ENCODE measurements at places on chromosomes 5 and 9.
A peak's percentile ranks its signal among the peaks of the same experiment; 100 is the strongest.

GRCh38 chr5:151947931-151948608 lies 23.4 kb upstream of the GLRA1 start:
- no peak for DNase-seq

- peak; percentile 63 for DNase-seq
These were observed 61.6 kb upstream of the C9orf72 start for GRCh38 chr9:27634879-27635278.

- DNase-seq = no peak
These were observed 124.4 kb upstream of the C6 start for GRCh38 chr5:41337724-41338123.

DNA sequence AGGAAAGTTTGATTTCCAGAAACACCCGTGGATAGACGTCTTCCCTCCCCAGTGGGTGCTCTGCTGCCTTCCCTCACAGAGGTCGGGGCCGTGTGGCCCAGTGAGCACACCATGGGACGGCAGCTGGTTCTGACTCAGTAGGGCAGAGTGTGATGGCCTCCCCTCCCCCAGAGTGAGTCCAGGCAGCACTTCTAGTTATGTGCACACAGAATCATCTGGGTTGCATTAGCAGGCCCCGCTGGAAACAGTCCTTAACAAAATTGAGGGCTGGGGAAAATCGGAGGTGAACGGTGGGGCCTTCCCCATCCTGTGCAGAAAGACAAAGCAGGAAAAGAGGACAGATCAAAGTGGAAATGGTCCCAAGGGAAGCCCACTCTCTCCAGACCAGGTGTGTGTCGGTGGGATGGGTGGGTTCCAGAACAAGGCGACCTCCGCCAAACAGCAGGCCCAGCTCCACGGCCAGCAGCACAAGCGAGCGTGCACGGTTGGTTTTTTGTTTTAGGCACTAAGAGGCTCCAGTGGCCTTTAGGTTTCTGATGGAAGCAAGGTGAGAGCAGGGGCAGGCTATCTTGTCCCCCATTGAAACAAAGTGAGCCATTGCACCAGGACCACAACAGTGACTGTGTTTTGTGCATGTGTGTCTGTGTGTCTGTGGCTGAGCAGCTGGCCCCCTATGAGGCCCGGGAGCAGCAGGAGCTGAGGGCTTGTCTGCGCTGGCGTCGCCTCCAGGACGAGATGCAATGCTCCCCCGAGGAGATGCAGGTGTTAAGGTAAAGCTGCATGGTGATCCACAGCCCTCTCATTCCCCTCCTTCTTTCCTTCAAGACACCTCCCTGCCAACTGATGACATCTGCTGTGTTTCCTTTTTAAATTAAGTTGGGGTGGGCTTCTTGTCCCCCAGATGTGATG lies 201.5 kb downstream of the AOPEP start:
- DNase-seq = no peak

DNA sequence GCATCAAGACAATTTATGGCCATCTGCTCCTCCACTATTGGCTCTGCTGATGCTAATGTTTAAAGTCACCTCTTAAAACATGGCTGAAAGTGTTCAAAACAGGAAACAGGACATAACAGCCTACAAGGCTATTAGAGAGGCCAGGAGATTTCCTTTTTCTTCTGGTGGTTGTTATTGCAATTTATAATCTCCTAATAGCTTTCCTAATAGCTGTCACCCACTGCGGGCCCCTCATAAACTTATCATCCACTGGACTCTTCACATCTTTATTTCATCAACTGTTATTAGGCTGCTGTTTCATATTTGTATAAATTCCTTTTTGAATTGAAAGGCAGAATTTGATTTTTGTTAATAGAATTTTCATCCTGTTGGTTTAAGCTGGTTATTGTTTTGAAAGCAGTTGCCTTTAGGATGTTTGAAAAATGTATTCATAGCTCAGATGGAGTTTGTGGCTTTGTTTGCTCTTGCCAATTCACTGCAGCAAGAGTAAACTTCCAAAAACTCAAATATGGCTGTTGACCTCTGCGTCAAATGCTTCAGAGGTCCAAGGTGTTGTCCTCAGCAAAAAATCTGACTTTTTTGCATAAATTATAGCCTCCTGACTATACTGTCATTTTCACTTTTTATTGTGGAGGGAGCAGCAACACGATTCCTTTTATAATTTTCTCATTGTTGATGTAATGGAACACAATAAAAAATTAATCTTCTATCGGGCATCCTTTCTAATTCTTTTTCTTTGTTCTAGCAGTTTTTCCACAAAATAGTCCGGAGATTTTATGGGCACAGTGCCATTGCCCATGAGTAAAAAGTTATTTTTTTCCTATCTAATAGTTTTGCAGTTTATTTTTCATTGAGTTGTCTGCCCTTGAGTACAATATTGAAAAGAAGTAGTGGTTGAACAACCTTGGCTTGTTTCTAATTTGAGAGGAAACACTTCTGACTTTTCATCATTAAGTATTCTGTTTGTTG lies 69.3 kb downstream of the MAT2B start:
- DNase-seq = no peak

DNA sequence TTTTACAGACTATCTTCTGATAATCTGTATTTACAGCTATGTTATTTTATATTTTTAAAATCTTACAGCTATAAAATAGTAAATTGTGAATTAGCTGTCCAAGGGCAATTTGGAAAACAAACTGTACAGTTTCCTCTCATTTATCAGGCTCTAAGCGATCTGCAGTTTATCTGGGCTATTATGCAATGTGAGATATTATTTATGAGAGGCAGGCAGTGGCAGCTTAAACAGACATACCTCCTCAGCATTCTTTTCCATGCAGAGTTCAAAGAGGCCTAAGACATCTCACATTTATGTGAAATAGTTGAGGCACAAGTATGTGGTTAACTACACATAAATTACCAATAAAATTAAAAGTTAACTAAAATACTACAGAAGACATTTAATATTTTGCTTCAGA lies 10.2 kb downstream of the NIPSNAP3B start:
- DNase-seq = peak; percentile 56

- no peak for DNase-seq
These were observed 523.0 kb downstream of the MTRR start for GRCh38 chr5:8391911-8392310.

DNA sequence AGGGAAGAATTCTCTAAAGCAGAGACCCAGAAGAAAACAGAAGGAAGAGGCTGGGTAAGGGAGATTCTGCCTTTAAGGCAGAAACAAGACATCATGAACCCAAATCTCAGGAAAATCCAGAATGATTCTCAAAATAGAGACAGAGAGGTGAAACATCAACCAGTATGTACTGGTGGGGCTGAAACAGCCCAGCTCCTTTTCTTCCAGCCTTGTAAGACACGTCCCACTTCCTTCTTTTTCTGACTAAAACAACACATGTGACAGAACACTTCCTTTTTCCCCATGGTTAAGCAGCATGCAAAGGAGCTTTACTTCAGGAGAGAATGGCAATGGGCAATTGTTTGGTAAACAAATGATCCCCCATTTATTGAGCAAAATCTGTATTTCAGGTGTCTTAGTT lies 230.8 kb upstream of the NR4A3 start:
- peak; percentile 70 for DNase-seq

DNA sequence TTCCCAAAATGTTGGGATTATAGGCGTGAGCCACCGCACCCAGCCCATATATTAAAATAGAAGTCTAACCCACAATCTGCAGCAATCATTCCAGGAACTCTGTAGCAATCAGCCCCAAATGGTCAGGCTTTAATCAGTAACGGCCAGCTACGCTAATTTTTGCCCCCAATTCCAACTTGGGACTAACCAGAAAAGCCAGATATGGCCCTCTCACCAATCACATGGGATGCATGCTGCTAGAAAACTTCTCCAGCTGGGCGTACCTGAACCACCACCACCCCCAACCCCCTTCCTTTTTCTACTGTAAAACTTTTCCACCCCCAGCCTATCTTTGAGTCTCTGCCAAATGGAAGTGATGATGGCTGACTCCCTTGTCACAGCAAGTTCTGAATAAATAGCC lies 4.1 kb downstream of the SUSD1 start:
- DNase-seq = no peak

- DNase-seq = no peak
These were observed 31.3 kb downstream of the ISOC1 start for GRCh38 chr5:129125819-129126218.

GRCh38 chr5:95818181-95819147 lies 4.1 kb downstream of the GLRX start:
- DNase-seq = peak; percentile 96

- no peak for DNase-seq
These were observed 103.5 kb upstream of the SIMC1 start for GRCh38 chr5:176134529-176135223.

- no peak for DNase-seq
These were observed 1.5 kb downstream of the IGFBPL1 start for GRCh38 chr9:38422555-38423260.

DNA sequence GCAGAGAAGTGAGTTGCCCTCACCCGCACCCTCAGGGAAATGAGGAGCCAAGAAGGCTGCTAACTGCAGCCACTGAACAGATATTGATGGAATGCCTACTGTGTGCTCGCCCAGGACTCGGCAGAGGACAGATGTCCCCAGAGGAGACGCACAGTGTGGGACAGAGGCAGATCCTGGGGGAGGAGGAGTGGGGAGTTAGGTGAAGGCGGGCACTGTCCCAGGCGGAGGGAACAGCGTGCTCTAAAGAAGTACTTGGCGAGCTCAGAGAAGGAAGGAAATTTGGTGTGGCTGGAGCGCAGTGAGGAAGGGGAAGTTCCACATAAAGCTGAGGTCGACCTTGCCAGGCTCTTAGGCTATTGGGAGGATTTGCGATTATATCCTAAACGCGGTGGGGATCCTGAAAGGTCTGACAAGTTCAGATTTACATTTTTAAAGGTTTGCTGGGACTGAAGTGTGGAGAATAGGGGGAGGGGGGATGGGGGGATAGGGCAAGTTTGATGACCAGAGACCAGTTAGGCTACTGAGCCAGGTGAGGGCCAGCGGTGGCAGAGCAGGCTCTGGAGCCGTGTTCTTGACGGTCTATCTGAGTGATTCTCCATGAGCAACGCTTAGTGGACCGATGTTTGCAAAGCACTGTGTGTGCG lies 23.6 kb upstream of the CERCAM start:
- peak; percentile 69 for DNase-seq

- no peak for DNase-seq
These were observed 284.7 kb downstream of the GABRB2 start for GRCh38 chr5:161261668-161262323.

- peak; percentile 75 for DNase-seq
These were observed 34.2 kb downstream of the STC2 start for GRCh38 chr5:173293817-173294672.

GRCh38 chr5:4674166-4674565 lies 466.0 kb upstream of the ADAMTS16 start:
- DNase-seq = no peak

GRCh38 chr9:27365707-27366376 lies 68.9 kb upstream of the EQTN start:
- DNase-seq = peak; percentile 20

- DNase-seq = no peak
These were observed 96.6 kb downstream of the GALNT10 start for GRCh38 chr5:154287136-154287535.

GRCh38 chr9:20289423-20290010 lies 332.8 kb downstream of the MLLT3 start:
- no peak for DNase-seq

DNA sequence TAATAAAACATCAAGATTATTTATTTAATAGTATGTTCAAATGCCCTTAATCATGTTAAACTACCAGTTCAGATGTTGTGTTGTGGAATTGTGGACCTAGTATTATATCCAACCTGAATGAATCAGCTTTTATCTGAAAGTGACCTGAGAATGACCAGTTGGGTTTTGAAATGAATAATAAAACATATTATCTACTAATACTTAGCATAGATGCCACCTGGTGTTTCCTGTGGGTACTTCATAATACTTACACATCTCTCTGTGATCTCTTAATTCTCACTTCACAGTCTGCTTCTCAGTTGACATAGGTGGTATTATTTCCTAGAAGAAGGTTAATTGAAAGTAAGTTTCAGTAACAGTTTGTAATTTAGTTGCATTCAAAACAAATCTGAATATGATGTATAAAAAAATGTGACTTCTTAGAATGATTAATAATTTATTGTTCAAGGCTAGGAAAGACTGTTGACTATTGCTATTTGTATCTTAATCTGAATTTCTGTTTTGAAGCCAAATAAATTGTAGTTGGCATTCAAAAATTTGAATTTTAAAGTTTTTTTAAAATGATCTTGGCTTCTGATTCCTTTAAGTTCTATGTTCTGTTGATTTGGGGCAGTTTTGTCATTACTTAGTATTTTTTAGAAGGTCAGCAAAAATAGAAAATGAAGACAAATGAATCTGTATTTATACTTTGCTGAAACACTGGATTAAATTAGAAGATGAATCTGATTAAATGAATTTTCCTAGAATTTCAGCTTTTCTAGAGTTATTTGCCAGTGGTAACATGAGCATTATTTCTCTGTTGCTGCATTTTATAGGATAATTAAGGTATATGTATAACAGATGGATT lies 48.2 kb downstream of the KIF2A start:
- peak; percentile 51 for DNase-seq

DNA sequence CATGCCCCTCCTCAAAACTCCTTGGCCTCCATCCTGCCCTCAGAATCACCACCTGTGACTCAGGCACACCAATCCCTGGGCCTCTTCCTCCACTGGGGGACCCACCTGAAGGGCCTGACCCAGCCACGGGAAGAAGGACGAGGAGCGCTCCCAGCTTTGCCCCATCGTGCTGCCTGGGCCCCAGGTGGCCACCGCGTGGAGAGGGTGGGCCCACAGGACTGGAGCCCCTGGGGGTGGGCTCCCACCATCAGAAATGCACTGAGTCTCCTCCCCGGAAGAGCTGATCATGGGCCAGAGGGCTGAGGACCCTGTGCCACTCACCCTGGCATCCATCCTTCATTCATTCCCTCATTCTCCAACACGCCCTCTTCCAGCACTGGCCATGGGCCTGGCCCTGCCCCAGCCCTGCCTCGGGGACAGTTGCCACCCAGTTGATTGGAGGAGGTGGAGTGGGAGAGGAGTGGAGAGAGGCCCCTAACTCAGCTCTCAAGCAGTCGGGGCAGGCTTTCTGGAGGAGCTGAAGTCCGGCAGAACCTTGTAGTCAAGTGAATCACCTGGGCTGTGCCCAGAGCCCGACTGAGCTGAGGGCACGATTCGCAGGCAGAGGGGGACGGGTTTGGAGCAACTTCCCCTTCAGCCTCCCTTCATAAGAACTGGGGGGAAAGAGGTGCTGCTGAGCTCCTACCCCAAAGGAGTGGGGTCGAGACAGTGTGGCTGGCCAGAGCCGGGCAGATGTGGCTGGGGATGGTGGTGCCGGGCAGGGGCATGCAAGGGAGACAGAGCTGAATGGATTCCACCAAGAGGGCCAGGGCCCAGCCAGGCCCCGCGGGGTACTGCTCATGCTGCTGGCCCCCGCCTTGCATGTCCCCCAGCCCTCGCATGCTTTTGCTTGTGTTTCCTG lies 29.6 kb downstream of the DNM1 start:
- DNase-seq = no peak

Measured in NB4 (cell line).